ENCODE measurements at places on chromosomes 2 and 18.

DNA sequence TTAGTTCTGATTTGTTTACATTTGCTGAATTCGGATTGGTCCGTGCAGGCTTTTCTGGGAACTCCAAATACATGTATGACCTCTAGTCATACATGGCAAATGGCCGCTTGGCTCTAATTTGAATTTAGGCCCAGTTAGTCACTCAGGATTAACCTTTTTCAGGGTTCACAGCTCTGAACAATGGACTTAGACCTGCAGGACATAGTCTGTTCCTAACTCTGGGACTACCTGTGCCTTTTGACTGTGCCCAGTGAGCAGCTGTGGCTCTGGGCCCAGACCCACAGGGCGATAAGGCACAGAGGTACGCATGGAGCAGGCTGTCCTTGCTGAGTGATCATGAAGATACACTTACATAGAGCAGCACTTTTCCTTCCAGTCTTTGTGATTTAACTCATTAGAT is 28.5 kb downstream of the IL37 start:
- DNase-seq, result no peak

DNA sequence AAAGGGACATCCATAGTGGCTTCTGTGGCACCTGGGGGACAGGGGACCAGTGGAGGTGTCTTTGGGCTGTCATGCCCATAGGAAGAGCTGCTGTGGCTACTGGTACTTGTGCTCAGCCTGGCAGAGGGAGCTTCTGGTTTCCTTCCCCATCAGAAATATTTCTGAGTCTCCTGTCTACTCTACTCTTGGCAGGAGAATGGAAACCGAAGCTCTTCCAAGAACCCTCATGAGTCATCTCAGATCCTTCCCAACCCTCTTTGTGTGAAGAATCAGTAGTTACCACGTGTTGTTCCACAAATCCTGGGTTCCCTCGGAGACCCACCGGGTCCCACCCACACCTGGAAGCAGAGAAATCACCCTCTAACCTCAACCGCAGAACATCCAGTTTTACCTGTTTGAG is 234.9 kb downstream of the FHOD3 start:
- DNase-seq, result no peak

GRCh38 chr2:42192010-42192373 is 22.8 kb downstream of the EML4 start:
- no peak for DNase-seq

DNA sequence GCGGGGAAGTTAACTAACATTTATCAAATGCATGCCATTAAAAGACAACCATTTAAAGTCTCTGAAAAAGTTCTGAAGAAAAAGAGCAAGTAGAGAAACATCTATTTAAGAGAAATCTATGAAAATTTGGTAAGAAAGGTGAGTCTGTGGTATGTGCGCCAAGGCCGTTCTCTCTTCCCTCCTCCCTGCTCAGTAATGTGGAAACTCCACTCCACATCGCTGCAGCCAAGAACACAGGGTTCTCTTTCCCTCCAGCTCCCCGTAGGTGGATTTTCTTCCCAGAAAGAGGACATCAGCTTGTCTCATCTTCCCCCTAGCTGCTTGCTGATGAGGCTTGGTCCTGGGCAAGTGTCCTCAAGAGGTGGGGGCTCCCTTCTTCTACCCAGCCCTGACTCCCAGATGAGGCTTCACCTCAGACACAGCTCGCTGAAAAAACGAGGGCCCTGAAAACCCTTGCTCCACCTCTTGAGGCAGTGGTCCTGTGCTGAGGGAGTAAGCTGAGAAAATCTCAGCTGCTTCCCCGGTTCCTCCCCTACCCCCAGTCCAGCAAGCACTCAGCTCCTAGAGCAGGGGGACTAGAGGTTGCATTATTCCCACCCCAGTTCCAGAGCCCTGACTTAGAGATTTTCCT is 45.8 kb upstream of the PTPRM start:
- DNase-seq, result no peak

GRCh38 chr18:28494151-28494550 is 317.2 kb upstream of the CDH2 start:
- DNase-seq, result no peak

DNA sequence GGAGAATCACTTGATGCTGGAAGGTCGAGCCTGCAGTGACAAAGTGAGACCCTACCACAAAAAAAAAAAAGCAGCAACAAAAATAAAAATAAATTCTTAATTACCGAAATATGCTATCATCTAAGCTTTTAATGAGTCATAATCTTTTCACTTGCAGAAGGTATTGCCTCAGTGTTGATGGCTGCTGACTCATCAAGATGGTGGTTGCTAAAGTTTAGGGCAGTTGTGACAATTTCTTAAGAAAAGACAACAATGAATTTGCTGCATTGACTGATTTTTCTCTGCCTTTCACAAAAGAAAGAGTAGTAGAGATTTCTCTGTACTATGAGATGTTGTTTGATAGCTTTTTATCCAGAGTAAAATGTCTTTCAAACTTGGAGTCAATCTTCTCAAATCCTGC is 1809.0 kb downstream of the SUCLG1 start:
- DNase-seq, result no peak

- DNase-seq, result no peak
Measured at GRCh38 chr2:222208010-222208690, 90.6 kb downstream of the PAX3 start.

GRCh38 chr2:121479882-121480522 is 50.7 kb upstream of the RNU4ATAC start:
- DNase-seq, result no peak

DNA sequence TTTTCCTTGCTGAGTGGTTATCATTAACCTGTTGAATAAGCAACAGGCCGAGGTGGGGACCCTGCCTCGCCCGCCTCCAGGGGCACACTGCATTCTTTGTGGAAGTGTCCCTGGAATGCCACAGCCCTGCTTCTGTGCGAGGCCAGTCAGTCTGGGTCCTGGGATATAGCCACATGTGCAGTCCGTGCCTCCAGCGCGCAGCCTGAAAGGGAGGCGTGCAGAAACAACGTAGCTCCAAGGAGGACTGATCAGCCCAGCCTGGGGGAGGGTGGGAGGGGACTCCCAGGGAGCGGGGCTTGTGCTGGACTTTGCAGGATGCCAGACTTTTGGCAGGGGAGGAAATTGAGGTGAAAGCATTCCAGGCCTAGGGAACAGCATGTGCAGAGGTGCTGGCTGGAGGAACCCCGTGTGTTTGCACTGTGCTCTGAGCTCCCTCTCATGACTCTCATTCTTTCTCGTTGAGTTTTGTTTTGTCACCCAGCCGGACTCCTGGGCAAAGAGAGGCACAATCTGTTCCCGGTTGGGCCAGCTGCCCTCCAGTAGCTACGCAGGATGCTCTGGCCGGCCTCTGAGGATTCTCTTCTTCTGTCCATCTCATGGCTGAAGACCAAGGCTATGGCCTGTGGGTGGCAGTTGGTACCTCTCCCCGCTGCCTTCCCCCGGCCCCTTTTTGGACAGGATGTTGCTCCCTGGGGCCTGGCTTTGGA is 39.7 kb downstream of the HPCAL1 start:
- DNase-seq, result no peak

DNA sequence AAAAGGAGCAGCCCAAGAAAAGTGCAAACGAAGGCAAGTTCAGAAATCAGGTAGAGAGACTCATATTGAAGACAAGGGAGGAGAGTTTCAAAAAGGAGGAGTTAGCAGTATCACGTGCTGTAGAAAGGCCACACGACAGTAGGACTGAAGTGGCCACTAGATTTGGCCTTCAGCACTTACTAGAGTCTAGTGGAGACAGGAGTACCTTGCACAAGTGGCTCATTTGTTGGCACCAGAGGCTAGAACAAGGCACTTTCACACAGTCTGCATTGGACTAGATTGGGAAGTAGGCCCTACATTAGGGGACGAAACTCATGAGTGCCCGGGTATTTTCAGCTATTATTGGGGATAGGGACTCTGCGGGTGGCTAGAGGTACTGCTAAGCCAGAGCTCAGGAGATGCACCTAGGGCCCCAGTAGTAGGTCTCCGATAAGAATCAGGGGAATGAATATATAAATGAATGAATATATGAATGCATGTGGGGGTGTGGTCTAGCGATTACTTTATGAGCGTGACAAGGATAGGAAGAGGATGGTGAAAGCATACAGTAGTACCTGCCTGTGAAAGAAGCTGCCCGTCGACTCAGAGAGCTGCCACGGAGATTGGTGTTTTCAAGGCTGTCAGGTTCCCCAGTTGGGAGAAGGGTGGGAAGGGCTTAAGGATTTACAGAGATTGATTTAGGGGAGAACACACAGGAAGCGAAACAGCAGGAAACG is 1.4 kb upstream of the NCOA1 start:
- DNase-seq, result no peak

GRCh38 chr2:53724536-53724935 is 43.1 kb upstream of the CHAC2 start:
- no peak for DNase-seq

DNA sequence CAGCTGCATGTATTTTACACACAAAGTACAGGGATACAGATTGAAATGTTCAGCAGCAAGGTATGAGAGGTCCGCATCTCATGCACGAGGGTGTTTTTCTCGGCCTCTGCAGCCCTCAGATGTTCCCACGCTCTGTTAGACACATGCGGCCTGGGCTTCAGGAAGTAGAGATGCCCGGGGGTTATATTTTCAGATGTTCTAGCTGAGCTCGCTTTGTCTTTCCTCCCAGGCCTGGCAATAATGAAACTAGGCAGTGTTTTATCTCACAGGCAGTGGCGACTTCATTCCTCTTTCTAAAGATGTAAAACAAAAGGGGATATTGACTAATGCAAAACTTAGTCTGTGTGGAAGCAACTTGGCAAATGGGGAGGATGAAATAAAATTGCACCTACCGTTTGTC is 190.7 kb downstream of the GBX2 start:
- DNase-seq, result no peak

- DNase-seq, result no peak
Measured at GRCh38 chr2:29702276-29702675, 219.1 kb downstream of the ALK start.

GRCh38 chr2:160940699-160941098 is 219.5 kb upstream of the TANK start:
- no peak for DNase-seq

GRCh38 chr2:221527776-221528309 is 44.3 kb downstream of the EPHA4 start:
- DNase-seq, result peak; percentile 26

- DNase-seq, result peak; percentile 26
Measured at GRCh38 chr2:237475704-237476141, 11.3 kb upstream of the MLPH start.

DNA sequence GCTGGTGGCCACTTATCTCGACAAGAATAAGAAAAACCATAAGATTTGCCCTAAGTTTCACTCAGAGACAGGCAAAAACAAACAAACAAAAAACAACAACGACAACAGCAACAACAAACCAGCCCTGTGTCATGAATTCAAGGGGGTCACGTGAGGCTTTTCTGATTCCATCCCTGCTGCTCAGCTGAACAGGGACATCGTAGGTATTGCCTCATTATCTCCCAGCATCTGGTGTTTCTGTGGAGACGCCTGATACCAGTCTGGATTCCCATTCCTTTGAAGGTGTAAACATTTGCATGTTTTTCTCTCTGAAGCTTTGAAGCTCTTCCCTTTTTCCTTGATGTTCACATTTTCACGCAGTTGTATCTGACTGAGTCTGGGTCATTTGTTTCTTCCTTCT is 117.4 kb downstream of the KCNF1 start:
- no peak for DNase-seq

DNA sequence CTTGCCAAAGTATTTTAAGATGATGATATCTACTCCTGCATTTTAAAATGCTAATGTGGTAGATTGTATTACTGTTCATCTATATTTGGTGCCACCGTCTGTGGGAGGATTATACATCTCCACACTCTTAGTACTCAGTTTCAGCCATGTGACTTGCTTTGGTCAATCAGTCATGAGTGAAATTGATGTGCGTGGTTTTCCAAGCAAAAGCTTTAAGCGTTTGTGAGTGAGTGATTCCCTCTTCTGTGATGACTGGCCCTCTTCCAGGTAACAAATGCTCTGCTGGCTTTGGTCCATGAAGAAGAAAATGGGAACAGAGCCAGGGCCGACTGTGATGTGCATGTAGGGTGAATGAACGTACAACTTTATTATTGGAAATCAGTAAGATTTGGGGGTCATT is 330.4 kb downstream of the LPIN1 start:
- no peak for DNase-seq

GRCh38 chr18:74084184-74084855 is 63.3 kb downstream of the FBXO15 start:
- DNase-seq, result no peak

DNA sequence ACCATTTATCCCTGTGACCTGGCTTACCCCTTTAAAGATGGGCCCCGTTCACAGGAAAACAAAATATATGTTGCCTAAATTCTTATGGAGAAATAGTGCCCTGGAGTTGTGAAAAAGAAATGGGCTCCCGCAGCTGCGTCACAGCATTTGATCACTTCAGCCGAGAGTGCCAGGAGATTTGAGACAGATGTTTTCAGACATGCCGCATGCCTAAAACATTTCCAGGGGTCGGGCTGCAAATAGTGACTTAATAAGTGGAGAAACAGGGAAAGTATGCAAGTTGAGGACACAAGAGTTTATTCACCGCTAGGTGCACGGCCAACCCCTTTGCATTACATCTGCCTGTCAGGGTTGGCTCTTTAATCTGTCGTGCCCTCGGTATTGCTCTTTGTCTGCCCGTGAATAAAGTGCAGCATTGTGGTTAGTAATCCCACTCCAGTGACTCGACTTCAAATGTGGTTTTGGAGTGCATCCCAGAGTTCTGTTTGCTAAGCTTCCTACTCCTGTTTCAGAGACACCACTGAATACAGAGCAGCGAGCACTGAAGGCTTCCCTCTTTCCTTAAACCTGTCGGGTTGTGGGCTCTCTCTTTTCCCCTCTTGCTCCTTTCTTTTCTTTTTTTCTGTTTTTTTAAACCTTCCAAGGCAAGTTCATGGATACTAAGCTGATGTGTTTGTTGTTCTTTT is 187.5 kb downstream of the LTBP1 start:
- DNase-seq, result no peak

GRCh38 chr2:79799729-79800128 is 286.9 kb downstream of the CTNNA2 start:
- DNase-seq, result no peak

GRCh38 chr2:19911808-19912509 is 10.2 kb upstream of the TTC32 start:
- no peak for DNase-seq

DNA sequence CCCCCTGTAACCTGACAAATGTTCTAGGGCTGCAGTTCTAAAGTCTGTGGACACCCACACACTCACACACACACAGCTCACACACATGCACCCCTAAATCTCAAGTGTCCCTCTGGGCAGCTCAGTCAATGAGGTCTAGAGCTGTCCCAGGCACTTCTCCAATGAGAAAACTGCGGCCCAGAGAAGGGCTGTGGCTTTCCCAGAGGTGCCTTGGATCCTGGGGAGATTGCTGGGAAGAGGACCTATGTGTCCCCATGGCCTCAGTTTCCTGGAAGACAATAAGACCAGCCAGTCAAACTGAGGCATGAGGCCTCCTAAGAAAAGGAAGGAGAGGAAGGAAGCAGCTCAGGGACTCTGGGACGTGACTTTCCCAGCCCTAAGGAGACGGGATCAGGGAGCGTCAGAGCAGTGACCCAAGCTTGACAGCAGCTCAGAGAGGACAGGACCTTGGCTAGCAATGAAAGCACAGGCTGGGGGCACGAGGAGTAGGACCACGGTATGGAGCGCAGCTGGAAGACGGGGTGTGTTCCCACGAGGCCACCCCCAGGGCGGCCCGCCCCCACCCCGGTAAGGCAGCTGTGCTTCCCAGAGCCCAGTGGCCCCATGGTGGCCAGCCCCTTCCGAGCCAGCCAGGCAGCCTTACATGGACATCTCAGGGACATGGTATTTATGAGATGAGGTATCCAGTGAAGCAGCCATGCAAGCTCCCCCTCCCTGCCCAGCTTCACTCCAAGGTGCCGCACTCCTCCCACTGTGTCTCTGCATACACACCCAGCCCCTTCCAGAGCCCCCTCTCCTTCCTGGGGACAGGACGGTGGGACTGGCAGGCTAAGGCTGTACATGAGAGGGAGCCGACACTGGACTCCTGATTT is 46.0 kb downstream of the TNS1 start:
- no peak for DNase-seq

- DNase-seq, result no peak
Measured at GRCh38 chr18:56475250-56475649, 163.1 kb downstream of the TXNL1 start.

Measured in activated CD4-positive, alpha-beta memory T cell treated with anti-CD3 and anti-CD28 coated beads, Interleukin-2, amount 10 ng/mL, durations not matched to agents 7 days and 5 days (primary cell).